ENCODE measurements at places on chromosomes 4 and X.

- DNase-seq = no peak
Observed at GRCh38 chr4:41318839-41319530, 62.3 kb downstream of the UCHL1 start.

GRCh38 chrX:110852180-110852579, 56.6 kb upstream of the CHRDL1 start:
- DNase-seq = no peak

DNA sequence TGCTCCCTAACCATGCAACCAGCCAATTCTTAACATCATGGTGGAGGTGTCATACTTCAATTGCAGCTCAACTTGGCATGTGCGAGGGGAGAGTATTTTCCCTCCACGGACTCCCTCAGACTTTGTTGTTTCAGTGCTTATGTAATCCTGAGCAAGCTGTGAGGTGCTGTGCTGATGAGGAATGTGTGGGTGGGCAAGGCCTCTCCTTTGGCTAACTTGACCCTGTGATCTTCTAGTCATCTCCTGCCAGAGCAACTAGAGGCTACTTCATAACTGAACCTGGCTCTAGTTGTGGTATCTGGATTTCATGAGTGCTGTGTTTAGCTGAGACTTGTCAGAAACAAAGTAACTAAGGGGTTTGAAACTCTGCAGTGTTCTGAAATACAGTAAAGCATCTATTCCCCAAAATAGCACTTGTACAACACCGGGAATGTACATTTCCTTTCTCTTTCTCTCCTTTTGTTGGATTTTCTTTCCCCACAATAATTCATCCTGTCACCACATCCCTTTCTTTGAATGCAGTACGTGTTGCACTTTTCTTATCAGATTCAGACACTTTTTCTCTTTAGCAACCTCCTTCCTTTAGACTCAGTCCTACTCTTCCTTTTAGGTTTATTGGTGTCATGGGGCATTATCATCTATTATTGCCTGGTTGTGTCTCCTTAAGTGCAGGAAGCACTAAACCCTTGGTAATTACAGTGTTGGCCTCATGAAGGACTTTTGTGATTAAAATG, 415.2 kb upstream of the NR3C2 start:
- DNase-seq = no peak

DNA sequence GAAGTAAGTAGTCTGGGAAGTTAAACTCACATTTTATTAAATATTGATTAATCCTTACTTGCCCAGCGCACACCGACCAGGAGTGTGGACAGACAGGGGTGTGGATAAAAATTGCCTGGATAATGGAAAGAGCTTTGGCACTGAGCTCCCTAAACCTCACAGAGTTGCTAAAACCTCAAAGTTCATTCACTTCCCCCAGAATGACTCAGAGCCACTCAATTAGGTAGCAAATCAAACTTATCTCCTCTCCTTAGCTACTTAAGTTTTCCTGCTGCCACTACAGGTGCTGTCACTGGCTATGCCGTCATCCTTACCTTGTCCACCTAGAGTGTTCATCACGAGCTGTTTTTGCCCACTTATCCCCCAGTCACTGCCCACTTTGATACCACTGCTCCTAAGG, 27.0 kb upstream of the MID1IP1 start:
- no peak for DNase-seq

DNA sequence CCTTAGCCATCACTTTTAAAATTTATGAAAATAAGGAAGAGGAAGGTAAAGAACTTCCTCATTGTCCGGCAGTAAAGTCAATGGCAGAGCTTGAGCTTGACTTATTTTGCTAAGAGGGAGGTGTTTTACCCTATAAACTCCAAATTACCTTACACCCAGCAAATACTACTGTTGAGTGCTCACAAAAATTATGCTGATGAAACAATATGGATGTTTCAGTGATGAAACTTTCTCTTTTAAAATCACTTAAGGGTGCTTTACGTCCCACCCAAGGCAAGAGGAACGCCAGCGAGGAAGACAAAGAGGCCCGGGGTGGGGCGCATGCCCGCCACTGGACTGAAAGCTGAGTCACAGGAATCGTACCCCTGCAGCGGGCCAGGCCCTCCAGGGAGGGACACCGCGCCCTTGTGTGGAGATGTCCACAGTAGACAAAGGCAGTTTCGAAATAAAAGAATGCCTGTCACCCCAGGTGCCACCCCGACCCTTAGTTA, 560 bp upstream of the TMSB4X start:
- DNase-seq = no peak

GRCh38 chr4:103104886-103105285, 5.3 kb upstream of the BDH2 start:
- DNase-seq = no peak

- DNase-seq = no peak
Observed at GRCh38 chr4:10715696-10716095, 31.1 kb upstream of the CLNK start.

GRCh38 chr4:3118312-3118711, 43.8 kb downstream of the HTT start:
- DNase-seq = no peak

DNA sequence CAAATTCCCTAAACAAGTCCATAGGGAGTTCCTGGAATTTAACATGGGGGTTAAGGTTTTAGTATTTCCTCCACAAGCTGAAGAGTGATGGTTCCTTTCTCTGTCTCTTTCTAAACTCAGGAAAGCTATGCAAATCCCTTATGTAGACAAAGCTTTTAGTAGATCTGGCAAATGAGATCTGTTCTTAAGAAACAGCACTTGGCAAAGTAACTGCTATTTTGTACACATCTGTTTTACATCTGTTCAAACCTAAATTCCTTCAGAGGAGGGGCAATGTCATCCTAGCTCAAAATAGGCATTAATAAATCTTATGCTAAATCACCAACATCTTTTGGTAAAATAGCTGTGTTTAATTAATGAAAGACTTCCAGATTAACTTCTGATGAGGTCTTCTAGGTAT, 137.8 kb upstream of the TBC1D9 start:
- DNase-seq = no peak

DNA sequence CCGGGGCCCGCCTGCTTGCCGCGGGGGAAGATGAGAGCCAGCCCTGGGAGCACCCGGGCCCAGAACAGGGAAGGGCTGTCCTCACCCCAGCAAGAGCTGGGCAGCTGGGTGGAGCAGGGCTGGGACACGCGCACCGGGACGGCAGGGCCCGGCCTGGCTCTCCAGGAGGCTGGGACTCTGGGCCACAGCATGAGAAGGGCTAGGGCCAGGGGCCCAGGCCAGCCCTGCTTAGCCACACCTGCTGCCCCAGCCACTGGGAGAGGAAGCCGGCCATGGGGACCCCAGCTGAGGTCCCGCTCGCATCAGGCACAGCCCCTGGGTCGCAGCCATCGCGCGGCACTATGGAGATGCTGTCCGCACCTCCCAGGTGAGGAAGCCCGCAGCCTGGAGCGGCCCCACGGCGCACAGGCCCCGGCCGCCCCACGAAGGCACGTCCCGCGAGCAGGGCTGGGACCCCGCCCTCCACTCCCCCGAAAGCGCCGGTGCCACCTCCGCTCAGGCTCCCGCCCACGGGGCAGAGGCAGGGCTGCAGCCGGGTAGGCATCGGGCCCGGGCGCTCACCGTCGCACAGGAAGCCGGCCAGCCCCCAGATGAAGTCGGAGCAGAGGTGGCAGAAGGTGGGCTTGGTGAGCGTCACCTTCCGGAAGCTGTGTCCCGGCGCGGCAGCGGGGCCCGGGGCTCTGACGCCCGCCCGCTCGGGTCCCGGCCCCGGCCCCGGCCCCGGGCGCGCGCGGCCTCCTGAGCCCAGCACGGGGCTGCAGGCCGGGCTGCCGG, 531 bp downstream of the DGKQ start:
- peak; percentile 52 for DNase-seq

- DNase-seq = no peak
Observed at GRCh38 chr4:40255393-40256281, 58.8 kb downstream of the RHOH start.

DNA sequence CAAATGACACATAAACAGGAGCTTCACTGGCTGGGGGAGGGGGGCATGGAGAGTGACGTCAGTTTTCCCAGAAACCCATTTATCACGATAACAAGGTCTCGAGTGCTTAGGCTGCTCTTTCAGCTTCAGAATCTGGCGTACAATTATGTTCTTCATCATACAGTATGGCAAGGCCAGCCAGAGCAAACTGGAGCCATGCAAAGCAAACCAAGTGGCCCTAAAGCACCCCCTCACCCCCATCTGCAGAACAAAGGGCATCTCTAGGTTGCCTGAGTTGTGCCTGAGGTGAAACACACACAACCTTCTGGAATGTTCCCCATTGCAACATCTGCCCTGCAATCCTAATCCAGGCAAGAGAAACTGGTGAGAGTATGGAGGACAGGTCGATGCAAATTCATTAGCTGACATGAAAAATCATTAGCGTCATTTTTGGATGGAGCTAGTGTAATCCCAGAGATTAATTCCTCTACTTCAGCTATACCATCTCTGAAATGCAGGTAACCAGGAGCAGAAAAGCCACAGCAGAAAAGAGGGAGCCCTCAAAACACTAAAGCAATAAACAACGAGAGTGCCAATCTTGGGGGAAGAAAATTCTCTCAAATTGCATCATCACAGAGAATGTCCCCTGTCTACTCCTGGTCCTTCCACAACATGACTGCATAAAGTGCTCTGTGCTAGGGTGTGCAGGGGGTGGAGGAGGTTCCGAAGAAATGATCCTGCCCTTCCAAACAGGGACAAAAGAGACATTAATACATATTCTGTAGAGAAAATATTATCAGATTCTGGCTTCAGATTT, 1.8 kb downstream of the SEPTIN6 start:
- no peak for DNase-seq

- DNase-seq = no peak
Observed at GRCh38 chr4:38670939-38671591, 7.1 kb downstream of the KLF3 start.

DNA sequence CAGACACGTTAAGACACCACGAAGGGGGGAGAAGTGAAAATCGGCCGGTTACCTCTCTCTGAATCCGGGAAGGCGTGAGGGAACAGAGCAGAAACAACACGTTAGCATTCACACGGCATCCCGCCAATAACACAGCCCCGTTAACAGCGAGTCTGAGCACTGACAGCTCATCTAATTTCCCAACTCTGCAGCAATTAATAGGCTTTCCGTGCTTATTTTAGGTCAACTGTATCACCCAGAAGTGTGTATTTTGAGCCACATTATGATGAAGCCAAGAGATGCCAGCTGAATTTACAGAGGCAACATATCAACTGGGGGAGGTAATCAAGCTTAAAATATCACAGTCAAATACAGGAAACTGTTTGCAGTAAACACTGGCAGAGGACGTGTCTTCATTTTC, 92.6 kb downstream of the NSUN7 start:
- peak; percentile 45 for DNase-seq

- no peak for DNase-seq
Observed at GRCh38 chrX:106670631-106671030, 55.9 kb upstream of the RNF128 start.

DNA sequence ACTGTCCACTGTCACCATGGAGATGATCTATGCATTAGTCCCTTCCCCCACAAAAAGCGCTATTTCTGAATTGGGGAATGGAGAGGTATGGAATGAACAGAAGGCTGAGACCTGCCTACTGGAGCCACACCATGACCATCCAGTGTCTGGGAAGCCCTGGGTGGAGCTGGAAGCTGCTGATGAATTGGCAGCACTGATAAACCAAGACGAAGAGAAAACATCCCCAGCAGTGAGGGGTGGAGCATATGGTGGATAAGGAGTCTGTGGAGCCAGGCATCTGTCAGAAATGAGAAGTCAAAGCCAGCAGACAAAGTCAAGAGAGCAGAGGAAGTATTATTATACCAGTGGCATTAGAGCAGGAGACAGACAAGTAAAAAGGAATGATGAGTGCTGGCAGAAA, 13.2 kb downstream of the CC2D2A start:
- DNase-seq = no peak

DNA sequence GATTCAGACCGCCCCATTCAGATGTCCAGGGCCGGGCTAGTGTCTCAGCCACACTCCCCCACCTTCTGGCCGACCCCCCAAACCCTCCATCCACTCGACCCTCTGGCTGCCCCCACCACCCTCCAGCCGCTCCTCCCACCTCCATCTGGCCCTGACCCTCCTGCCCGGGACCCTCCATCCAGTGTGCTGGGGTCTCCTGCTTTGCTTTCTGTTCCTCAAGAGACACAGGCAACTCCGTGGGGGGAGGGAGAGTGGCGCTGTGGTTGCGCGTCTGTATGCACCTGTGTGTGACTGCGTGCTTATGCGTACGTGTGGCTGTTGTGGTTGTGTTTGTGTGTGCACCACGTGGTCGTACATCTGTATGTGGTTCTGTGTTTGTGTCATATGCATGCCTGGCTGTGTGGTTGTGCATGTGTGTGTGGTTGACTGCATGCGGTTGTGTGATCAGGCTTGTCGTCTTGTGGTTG, 33.3 kb downstream of the CPLX1 start:
- no peak for DNase-seq

GRCh38 chrX:129145840-129146272, 377.4 kb downstream of the SMARCA1 start:
- DNase-seq = no peak

- no peak for DNase-seq
Observed at GRCh38 chr4:64538219-64538618, 129.0 kb upstream of the TECRL start.

GRCh38 chrX:153638041-153638371, 9.0 kb upstream of the DUSP9 start:
- DNase-seq = peak; percentile 23

- DNase-seq = no peak
Observed at GRCh38 chr4:183409934-183410333, 34.5 kb upstream of the CDKN2AIP start.

- DNase-seq = no peak
Observed at GRCh38 chr4:80043541-80043940, 29.5 kb downstream of the ANTXR2 start.

GRCh38 chr4:150722908-150723362, 141.0 kb downstream of the MAB21L2 start:
- DNase-seq = no peak

DNA sequence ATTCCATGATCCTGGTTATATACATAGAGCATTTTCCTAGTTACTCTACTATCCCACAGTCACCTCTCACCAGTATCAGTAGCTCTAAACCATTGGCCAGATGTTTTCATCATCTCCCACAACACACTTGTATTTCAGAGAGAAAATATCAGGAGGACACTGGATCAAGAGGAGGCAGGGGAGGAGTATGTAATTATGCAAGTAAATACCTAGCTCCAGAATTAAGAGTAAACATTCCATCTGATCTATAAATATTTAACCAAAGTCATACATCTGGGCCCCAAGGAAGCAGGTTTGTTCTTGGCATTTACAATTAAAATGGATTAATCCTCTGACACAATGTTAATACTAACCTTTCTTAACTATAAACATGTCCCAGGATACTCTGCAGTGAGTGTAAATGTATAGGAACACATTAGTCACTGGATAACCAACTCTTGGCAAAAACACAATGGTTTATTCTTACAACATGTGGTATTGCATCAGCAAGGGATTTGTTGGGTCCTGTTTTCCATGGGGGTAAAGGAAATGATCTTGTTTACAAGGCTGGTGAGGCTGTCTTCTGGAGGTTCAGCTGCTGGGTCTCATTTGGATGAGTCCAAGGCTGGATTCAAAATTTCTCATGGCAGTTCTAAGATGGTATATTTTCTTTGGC, 170.1 kb downstream of the ATG4A start:
- DNase-seq = no peak

GRCh38 chr4:184343502-184344177, 126.0 kb upstream of the ENPP6 start:
- DNase-seq = peak; percentile 83

Data from dorsolateral prefrontal cortex (tissue), 122 donors.